Left lung (tissue), 14 donors: ENCODE measurements at places on chromosomes 12 and 14. TPM values are rescaled to one million over a fixed set of nuclear protein-coding genes. Genes with fewer than 3 reads are reported as not detected.

DNA sequence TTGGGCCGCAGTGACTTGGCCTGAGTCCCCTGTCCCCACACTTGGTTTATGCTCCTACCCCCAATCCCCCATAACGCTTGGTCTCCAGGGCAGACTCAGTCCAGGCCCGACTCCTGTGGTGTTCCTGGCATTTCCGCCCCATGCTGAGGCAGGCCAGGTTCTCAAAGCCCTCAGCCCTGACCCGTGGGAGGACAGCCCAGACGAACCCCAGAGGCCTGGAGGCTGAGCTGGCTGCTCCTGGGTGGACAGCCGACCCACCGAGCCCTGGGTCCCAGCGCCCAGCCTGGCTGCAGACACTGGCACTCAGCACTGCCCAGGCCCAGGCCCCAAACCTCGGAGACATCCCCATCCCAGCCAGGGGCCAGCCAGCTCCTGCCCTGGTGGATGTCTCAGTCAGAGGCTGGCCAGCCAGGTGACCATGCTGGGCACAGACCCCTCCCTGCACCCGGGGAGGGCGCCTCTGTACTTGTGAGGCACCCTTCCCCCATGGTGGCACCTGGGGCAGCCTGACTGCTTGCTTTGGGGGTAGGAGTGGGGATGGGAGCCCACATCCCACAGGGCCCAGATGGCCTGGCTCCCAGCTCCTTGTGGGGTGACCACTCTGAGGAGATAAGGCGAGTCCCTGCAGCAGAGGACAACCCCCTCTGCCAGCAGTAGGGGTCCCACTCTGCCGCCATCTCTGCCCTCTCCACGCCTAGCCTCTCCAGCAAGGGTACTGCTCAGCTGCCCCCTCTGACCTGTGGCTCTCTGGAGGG, 1.4 kb downstream of the PLD4 start:
- DNase-seq: peak; percentile 30

GRCh38 chr14:26996246-26996645, 398.4 kb upstream of the NOVA1 start:
- peak; percentile 47 for DNase-seq

SERPINA10 gene
- 0.07 TPM for polyA plus RNA-seq

CEBPE gene
- 0.26 TPM for polyA plus RNA-seq

MSI1 gene
- polyA plus RNA-seq: 16.4 TPM

GARIN6 gene
- not detected for polyA plus RNA-seq

DNA sequence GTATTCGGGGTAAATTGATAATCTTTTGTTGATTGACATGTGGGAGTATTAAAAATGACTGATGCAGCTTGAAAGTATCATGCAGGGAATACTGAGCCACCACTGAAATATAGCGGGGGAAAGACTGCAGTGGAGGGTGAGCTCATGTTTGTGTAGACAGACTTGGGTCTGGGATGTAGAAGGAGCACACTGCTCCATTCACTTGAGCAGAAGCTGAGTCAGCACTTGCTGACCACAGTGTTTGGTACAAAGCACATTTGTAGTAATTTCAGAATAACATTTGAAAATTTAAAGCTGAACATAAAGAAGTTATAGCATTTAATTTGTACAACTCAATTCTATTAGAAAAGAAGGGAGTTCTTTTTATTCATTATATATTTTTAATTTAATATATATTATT, 304.3 kb upstream of the PRICKLE1 start:
- no peak for DNase-seq

DNA sequence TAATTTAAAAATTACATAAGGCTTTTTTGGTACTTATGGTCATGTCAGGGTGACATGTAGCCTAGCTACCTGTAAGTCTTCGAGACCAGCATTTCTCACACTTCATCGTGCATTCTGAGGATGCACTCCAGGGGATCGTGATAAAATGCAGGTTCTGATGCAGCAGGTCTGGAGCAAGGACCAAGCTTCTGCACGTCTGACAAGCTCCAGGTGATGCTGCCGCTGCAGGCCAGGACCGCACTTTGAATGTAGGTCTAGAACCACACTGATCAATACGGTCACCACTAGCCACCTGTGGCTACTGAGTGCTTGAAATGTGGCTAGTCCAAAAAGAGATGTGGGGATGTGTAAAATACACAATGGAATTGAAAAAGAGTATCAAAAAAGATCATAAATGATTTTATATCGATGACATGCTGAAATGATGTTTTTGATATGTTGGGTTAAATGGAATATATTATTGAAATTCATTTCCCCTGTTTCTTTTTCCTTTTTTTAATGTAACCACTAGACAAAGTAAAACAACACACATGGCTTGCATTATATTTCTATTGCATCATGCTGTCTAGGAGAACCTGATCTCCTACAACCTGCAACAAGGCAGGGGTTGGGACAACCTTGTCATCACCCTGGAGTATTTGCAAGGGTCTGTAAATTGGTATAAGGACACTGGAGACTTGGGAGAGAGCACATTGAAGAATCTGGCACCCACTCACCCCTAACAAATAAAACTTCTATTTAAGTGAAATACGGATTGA, 142.4 kb downstream of the DPF3 start:
- no peak for DNase-seq
